Naive thymus-derived CD8-positive, alpha-beta T cell (primary cell): ENCODE measurements at places on chromosomes 3 and 15. TPM values are rescaled to one million over a fixed set of nuclear protein-coding genes. Genes with fewer than 3 reads are reported as not detected.

The RHOV gene
- polyA plus RNA-seq: not detected

The UTS2B gene
- not detected for polyA plus RNA-seq

The CELSR3 gene
- 0.42 TPM for polyA plus RNA-seq

The GMNC gene
- not detected for polyA plus RNA-seq

The CCR9 gene
- not detected for polyA plus RNA-seq

DNA sequence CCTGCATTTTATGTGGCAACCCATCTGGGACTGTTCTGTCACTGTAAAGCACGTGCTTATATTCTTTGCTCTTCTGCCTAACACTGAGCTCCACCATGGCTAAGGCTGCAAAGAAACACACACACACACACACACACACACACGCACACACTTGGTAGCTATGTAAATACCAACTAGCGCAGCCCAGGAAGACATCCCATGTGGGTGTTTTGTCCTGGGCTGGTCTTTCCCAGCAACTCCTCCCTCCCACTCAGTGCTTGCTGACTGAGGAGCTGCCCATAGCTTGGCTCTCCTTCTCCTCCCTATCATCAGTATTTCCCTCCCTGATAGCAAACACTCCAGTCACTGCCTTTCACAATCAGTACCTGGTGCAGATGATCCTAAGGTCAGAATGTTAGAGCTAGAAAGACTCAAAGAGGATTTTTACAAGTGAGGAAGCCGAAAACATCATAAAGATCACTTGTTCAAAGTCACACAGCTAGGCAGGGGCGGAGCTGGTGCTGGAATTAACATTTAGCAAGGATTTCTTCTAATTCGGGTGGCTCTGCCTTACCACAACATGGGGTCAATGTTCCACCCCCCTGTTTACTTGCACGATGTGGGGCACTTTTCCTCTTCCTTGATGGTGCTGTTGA, 377.1 kb upstream of the TBL1XR1 start:
- DNase-seq: no peak
- H3K36me3 ChIP-seq: no peaks in the 10 kb centered on the region
- H3K27me3 ChIP-seq: no peaks in the 10 kb centered on the region
- H3K4me3 ChIP-seq: no peak overlapping the region

DNA sequence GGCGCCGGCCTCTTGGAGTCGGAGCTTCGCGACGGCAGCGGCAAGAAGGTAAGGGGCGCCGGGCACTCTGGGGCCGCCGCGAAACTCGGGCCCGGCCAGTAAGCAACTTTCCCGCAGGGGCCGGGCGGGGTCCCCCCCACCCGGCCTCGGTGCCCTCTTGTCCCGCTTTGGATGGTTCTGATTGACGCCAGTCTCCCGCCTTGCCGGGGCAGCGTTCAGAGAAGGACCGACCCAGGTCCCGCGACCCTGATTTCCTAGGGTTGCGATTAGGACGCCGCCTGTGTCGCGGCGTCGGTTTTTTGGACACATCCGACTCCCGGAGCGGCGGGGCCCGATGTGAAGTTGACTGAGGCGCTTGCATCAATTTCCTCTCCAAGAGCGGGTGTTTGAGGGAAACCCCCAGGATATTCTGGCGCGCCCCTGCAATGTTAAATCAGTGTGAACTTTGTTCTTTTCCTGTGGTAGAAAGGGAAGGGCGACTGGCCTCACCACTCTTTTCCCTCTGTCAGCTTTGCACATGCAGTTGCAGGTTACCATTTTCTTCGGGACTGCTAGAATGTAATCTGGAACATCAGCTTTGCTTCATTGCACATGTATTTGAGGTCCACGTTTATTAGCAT, 755 bp downstream of the PDE8A start:
- DNase-seq: peak; percentile 64
- H3K4me3 ChIP-seq: peak overlapping the region; percentile 92
- no peaks in the 10 kb centered on the region for H3K27me3 ChIP-seq
- H3K4me1 ChIP-seq: peaks cover 41% of the 10 kb centered on the region
- H3K27ac ChIP-seq: peak overlapping the region; percentile 88

DNA sequence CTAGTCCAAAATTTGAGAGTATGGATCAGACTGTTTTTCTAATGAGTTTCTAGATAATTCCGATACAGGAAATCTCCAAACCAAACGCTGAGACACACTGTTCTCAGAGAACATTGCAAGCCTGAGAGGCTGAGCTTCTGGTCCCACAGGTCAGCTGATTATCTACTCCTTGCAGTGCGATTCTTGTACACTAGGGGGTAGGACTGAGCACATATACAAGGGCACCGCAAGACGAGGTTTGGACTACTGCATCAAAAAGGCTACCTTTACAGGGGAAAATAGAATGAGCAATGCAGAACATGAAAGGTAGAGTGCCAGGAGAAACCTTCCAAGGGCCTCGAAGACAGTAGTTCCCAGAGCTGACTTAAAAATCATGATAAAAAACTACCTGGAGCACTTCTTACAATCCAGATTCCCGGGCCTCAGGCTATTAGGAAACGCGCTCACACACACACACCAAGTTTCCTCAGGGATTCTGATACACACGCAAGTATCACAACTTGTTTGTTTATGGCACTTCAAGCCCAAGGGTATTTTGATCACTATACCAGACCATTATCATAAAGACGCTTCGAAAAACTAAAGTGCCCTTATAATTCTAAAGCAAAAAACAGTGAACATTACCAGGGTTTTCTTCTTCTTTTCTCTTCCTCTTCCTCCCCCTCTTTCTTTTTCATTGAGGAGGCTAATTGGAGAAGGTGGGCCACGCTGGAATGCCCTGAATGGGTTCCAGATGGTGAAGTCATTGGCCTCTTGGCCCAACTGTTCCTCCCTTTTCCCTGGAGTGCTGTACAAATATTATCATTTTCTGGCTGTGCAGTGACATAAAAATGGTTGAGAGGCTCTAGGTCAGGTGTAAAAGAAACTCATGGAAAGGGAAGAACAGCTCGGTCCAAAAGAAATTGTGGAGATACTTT, 61.8 kb downstream of the SLC12A8 start:
- no peak overlapping the region for H3K4me3 ChIP-seq
- DNase-seq: peak; percentile 18
- no peaks in the 10 kb centered on the region for H3K27me3 ChIP-seq
- H3K27ac ChIP-seq: no peak overlapping the region

DNA sequence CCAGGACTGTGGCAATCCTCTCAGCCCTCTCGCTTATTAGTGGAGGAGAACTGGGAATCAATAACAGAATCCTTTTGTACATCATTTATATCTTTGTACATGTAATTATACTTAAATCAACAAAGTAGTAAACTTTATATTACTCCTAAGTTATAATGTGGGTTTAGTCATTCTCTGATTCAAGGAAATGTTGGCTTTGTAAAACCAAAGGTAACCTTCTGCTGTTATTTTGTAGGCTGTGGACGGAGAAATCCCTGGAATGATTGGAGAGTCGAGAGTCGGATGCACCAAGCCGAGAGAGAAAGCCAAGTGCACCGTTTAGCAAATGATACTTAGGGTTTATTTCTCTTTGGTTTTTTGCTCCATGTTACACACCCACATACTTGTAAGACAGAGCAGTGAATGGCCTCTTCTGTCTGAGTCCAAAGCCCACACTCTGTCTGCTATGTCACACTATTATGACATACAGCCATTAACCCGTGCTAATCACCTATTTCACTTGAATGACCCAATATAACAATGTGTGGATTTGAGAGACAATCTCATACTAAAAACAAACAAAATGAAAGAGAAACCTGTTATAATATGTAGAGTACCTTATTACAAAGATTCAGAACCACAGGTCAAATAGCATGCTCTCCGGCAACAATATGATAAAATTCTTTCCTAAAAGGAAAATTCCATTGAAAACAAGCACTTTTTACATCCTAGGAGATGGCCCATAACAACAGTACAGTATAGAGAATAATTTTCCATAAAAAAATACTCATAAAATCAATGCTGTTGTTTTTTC, 72.2 kb downstream of the MECOM start:
- H3K27me3 ChIP-seq: peaks cover 8% of the 10 kb centered on the region
- no peak overlapping the region for H3K4me3 ChIP-seq
- H3K36me3 ChIP-seq: no peaks in the 10 kb centered on the region

- no peaks in the 10 kb centered on the region for H3K36me3 ChIP-seq
- no peak overlapping the region for H3K4me3 ChIP-seq
- peaks cover 10% of the 10 kb centered on the region for H3K27me3 ChIP-seq
- H3K4me1 ChIP-seq: peaks cover 8% of the 10 kb centered on the region
- no peak overlapping the region for H3K27ac ChIP-seq
- no peak for DNase-seq
Measured at GRCh38 chr3:123698813-123699212, 114.0 kb upstream of the HACD2 start.

- H3K4me3 ChIP-seq: no peak overlapping the region
- no peaks in the 10 kb centered on the region for H3K4me1 ChIP-seq
- H3K27ac ChIP-seq: no peak overlapping the region
- no peaks in the 10 kb centered on the region for H3K36me3 ChIP-seq
Measured at GRCh38 chr15:72284781-72285180, 12.4 kb upstream of the PARP6 start.

DNA sequence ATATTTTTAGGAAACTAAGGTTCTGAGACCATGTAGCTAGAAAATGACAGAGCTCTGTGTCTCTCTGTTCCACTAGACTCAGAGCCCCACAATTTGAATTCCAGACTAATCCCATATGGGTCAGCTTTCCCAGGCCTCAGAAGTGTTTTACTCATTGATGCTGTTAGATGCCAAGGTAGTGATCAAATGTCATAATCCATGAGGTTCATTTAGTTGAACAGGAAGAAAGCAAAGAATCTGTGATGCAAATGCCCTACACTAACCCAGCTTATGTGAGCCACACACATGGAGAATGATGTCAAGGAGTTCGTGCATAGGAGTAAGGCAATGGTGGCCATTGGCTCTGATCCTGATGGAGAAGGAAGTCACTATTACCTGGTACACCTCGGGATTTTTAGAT, 363.4 kb upstream of the RARB start:
- H3K4me3 ChIP-seq: no peak overlapping the region
- no peaks in the 10 kb centered on the region for H3K36me3 ChIP-seq
- no peak for DNase-seq
- no peaks in the 10 kb centered on the region for H3K4me1 ChIP-seq
- no peak overlapping the region for H3K27ac ChIP-seq

DNA sequence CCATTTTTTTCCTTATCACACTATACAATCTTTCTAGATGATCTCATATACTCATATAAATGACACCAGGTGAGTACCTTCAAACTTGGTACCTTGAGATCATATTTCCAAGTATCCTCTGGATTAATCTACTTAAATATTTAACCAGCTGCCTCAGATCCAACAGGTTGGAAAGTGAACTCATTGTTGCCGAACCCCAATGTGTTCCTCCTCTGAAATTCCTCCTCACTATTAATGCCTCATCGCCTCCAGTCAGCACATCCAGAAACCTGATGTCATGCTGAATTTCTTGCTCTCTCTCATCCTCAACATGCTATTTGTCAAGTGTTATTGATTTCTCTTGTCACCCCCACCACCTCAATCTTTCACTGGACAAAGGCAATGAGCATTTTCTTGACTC, 221.8 kb downstream of the FMN1 start:
- no peaks in the 10 kb centered on the region for H3K36me3 ChIP-seq
- no peak for DNase-seq
- no peak overlapping the region for H3K27ac ChIP-seq
- H3K4me3 ChIP-seq: no peak overlapping the region
- H3K27me3 ChIP-seq: no peaks in the 10 kb centered on the region

DNA sequence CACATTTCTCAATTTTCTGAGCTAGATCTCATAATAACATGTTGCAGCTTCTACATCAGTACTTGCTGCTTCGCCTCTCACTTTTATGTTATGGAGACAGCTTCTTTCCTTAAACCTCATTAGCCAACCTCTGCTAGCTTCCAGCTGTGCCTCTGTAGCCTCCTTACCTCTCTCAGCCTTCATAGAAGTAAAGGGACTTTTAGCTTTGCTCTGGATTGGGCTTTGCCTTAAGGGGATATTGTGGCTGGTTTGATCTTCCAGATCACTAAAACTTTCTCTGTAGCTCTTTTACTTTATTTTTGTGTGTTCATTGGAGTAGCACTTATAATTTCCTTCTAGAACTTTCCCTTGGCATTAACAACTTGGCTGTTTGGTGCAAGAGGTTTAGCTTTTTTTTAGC, 150.1 kb downstream of the ATG7 start:
- no peak overlapping the region for H3K4me3 ChIP-seq
- no peak overlapping the region for H3K27ac ChIP-seq
- peaks cover 27% of the 10 kb centered on the region for H3K36me3 ChIP-seq
- DNase-seq: no peak

DNA sequence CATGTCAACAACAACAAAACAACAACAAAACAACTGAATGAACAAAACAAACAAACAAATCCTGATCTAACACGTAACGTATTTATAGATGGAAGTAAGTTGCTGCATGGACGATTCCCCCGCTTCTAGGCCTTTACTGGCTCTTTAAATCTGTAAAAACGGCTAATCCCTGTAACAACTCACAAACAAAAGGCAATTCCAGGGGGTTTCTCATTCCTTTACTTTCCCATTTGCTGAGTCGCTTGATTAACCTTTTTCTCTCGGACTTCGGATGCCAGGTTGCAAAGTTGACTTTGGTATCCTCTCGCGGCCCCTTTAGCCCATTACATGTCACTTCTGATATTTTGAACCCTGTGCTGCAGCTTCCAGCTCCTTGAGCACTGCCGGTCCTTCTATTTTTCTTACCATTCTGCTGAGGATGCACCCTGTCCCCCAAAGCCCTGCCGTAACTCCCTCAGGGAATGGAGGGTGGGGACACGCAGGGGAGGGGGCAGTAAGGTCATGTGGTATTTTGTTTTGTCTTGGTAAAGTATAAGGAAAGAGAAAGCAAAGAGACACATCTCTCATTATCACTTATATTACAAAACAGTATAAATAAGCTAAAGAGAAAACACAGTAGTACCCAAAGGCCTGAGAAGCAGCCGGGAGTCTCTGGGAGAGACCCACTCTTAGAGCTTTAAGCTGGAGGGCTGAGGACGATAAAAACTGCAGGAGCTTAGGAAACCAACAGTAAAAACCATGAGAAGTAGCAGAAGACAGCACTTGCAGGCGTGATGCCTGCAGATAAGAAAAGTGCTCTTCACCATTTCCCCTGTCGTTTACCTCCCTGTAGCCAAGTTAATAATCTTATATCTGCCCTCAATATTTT, 457.8 kb upstream of the ZNF717 start:
- no peak overlapping the region for H3K4me3 ChIP-seq
- no peak overlapping the region for H3K27ac ChIP-seq
- H3K4me1 ChIP-seq: no peaks in the 10 kb centered on the region
- H3K27me3 ChIP-seq: no peaks in the 10 kb centered on the region
- no peaks in the 10 kb centered on the region for H3K36me3 ChIP-seq

- H3K27me3 ChIP-seq: no peaks in the 10 kb centered on the region
- H3K36me3 ChIP-seq: peaks cover 4% of the 10 kb centered on the region
- H3K4me1 ChIP-seq: peaks cover 26% of the 10 kb centered on the region
- DNase-seq: no peak
Measured at GRCh38 chr3:156818890-156819289, 7.3 kb upstream of the LEKR1 start.

- no peak overlapping the region for H3K27ac ChIP-seq
- no peaks in the 10 kb centered on the region for H3K4me1 ChIP-seq
- DNase-seq: no peak
- no peaks in the 10 kb centered on the region for H3K27me3 ChIP-seq
Measured at GRCh38 chr3:57917601-57918000, 90.6 kb upstream of the FLNB start.

- no peaks in the 10 kb centered on the region for H3K27me3 ChIP-seq
- H3K4me3 ChIP-seq: no peak overlapping the region
- H3K36me3 ChIP-seq: no peaks in the 10 kb centered on the region
- no peaks in the 10 kb centered on the region for H3K4me1 ChIP-seq
- H3K27ac ChIP-seq: no peak overlapping the region
Measured at GRCh38 chr3:6504347-6504746, 356.6 kb upstream of the GRM7 start.

GRCh38 chr3:189797103-189797750, 166.0 kb downstream of the TP63 start:
- no peaks in the 10 kb centered on the region for H3K36me3 ChIP-seq
- no peak overlapping the region for H3K4me3 ChIP-seq
- no peaks in the 10 kb centered on the region for H3K27me3 ChIP-seq
- peaks cover 17% of the 10 kb centered on the region for H3K4me1 ChIP-seq
- DNase-seq: no peak
